ENCODE measurements at places on chromosomes 3 and 15.

DNA sequence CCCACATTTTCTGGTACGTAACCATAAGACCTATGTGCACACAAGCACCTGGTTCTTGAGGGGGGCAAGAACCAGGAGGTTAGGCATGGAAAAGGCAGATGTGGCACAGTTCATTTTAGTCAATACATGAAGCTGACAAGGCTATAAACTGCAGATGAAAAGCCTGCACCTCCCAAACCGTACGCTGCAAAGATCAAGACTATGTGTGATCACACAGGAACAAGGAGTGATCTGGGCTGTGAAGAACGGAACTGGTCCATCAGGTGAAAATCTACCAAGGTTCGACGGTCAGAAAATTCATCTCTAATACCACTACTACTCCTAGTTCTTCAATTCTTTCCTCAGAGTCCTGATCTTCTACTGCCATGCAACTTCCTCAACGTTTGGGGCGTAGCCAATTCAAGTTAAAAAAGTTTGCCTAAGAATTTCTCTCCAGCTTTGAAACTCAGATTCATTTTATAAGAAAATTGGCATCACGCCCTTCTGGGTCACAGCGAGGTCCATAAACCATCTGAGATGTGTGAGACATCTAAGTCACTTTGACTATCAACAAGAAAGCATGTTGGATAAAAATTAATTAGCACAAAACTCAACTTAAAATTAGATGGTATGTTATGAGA is 41.9 kb downstream of the PLD1 start:
- H3K4me1 ChIP-seq = peaks cover 58% of the 10 kb centered on the region
- H3K36me3 ChIP-seq = no peaks in the 10 kb centered on the region
- DNase-seq = no peak
- peak overlapping the region; percentile 78 for H3K4me3 ChIP-seq

- no peak overlapping the region for H3K27ac ChIP-seq
- no peak for DNase-seq
- H3K36me3 ChIP-seq = no peaks in the 10 kb centered on the region
- no peak overlapping the region for H3K4me3 ChIP-seq
- H3K27me3 ChIP-seq = no peaks in the 10 kb centered on the region
- peaks cover 4% of the 10 kb centered on the region for H3K4me1 ChIP-seq
Observed at GRCh38 chr3:175297216-175297615, 438.1 kb downstream of the NAALADL2 start.

DNA sequence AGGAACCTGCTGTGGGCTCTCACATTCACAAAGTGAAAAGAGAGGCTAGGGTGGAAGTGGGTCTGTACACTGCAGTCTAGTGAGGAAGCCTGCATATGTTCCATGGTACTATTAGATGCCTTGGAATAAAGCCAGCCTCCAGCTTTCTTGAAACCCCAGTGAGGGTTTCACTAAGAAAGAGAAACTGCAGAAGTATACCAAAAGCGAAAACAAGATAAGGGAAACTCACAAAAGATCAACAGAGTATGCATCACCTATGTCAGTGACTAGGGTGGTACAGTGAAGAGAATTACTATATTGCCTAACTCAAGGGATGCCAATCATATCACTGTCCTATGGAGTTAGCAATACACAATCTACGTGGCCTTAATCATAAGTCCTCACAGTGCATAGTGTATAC is 212.5 kb upstream of the GADL1 start:
- no peak overlapping the region for H3K27ac ChIP-seq
- H3K27me3 ChIP-seq = no peaks in the 10 kb centered on the region
- no peaks in the 10 kb centered on the region for H3K4me1 ChIP-seq
- H3K36me3 ChIP-seq = no peaks in the 10 kb centered on the region

DNA sequence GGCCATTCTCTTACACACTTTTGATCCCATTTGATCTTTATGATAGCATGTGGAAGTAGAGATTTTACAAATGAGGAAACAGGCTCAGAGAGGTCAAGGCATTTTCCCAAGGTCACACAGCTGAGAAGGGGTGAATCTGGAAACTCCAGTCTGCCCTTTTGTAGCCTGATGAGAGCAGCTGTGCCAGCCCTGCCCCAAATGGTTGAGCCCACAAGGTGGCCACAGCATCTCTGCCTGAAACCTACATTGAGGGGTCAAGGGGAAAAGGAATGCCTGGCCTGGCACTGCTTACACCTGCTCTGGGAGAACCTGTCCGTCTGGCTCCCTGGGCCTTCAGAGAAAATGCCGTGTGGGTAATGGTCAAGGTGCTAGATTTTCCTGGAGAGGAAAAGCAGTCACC is 200.2 kb upstream of the LINGO1 start:
- no peaks in the 10 kb centered on the region for H3K36me3 ChIP-seq
- no peak overlapping the region for H3K4me3 ChIP-seq
- H3K27me3 ChIP-seq = no peaks in the 10 kb centered on the region
- no peak for DNase-seq
- no peaks in the 10 kb centered on the region for H3K4me1 ChIP-seq
- H3K27ac ChIP-seq = no peak overlapping the region

GRCh38 chr15:65338366-65338765 is 33.9 kb downstream of the RNU5B-1 start:
- no peak overlapping the region for H3K4me3 ChIP-seq
- no peak overlapping the region for H3K27ac ChIP-seq
- H3K36me3 ChIP-seq = no peaks in the 10 kb centered on the region
- H3K4me1 ChIP-seq = no peaks in the 10 kb centered on the region
- no peak for DNase-seq

DNA sequence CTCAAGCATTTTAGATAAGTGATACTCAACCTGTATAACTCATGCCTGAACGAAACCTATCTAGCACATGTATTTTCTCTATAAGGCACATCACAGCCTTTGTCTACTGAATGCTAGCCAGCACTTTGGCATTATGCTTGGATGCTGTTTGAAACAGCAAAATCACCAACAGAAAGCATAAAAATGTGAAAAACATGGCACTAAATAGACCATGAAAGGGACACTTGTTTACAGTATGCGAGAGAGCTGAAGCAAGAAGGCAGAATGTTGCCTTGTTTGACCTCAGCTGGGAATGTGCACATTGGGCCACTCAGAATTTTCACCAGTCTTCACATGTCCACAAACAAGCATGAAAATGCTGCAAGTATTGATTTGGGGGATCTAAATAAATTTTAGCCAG is 59.5 kb downstream of the MINDY2 start:
- no peaks in the 10 kb centered on the region for H3K27me3 ChIP-seq
- H3K4me3 ChIP-seq = no peak overlapping the region
- peaks cover 6% of the 10 kb centered on the region for H3K36me3 ChIP-seq
- no peak for DNase-seq
- H3K27ac ChIP-seq = no peak overlapping the region

- no peak overlapping the region for H3K4me3 ChIP-seq
- no peak for DNase-seq
- H3K4me1 ChIP-seq = peaks cover 100% of the 10 kb centered on the region
- H3K27ac ChIP-seq = no peak overlapping the region
- no peaks in the 10 kb centered on the region for H3K27me3 ChIP-seq
Observed at GRCh38 chr3:123083383-123084124, 16.7 kb downstream of the PDIA5 start.

- no peak overlapping the region for H3K27ac ChIP-seq
- DNase-seq = no peak
- no peaks in the 10 kb centered on the region for H3K36me3 ChIP-seq
- no peak overlapping the region for H3K4me3 ChIP-seq
- no peaks in the 10 kb centered on the region for H3K27me3 ChIP-seq
Observed at GRCh38 chr3:47296562-47297302, 14.0 kb downstream of the KLHL18 start.
